Activated T-cell treated with anti-CD3 and anti-CD28 coated beads for 1 hour (primary cell): ENCODE measurements at places on chromosomes 5 and 9.

DNA sequence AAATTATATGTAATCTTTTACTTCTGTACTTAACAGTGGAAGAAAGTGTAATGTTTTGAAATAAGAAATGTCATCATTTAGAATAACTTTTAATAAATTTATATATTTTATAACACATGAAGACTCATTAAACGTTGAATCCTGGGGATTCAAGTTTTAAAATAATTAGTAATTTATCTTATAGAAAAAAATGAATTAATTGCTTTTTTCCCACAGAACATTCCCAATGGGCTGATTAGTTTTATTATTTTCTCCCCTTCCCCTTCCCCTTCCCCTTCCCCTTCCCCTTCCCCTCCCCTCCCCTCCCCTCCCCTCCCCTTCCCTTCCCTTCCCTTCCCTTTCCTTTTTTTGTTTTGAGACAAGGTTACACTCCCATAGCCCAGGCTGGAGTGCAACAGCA lies 79.7 kb downstream of the MRPS30 start:
- DNase-seq = no peak

DNA sequence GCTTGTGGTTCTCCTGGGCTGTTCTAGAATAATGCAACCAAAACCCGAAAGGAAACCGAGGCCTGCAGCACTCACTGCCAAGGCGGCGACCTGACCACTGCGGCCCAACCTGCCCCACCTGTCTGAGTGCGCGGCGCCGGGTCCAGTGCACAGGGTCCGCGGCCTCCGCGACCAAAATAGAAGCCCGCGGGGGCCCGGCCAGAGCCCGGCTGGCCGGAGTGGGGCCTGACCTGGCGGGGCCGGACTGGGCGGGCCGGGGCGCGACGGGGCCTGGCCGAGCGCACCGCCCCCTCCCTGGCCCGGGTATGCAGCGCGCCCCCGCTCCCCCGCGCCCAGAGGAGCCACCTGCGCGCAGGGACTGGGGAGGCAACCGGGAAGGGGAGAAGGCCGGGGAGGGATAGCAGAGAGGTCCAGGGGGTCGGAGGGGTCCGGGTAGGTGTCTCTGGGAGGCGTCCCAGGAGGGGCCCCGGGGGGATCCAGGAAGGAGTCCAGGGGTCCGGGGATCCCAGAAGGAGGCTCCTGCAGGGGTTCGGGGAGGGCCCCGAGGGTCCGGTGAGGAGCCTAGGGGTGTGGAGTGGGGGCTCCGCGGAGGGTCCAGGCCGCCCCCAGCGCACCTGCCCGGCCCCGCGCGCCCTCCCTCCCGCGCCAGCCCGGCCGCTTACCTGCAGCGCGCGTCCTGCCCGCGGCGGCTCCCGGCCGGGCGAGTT lies 503 bp downstream of the SEMA4D start:
- DNase-seq = no peak

DNA sequence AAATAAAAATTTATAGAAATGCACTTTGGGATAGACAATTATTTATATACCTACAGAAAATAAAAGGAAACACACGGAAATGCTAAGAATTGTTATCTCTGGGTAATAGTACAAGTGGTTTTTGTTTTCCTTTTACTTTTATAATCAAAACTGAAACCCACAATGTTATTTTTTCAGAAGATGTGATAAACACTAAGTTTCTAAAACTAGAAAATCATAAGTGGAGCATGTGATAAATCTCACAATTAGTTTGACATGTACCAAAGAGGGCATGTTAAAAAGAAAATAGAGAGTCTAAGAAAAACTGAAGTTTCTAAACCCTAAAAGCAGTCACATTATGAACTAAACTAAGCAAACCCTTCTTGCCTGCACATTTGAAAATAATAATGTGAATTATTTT lies 61.1 kb downstream of the OXCT1 start:
- DNase-seq = no peak

- no peak for DNase-seq
Measured at GRCh38 chr5:116176121-116176520, 91.3 kb downstream of the COMMD10 start.
